ENCODE measurements at places on chromosomes 1 and 21.
A peak's percentile ranks its signal among the peaks of the same experiment; 100 is the strongest.

GRCh38 chr1:26993237-26994019, at the start of gene TRNP1:
TSS of gene TRNP1 (plus strand) at chr1:26993692. CDS start at chr1:26993787, 95 bp downstream.
- peak; percentile 69 for DNase-seq

GRCh38 chr1:168696125-168696760, 32.8 kb downstream of the DPT start:
- no peak for DNase-seq

GRCh38 chr1:159879136-159879535, 16.7 kb upstream of the VSIG8 start:
- DNase-seq, result no peak

- peak; percentile 56 for DNase-seq
Measured at GRCh38 chr1:198156111-198156744, 570 bp upstream of the NEK7 start.

GRCh38 chr1:114715952-114716303, 643 bp downstream of the NRAS start:
- no peak for DNase-seq

Measured in activated T-helper 1 cell treated with anti-CD3 and anti-CD28 coated beads, Interleukin-12 subunit alpha, Interleukin-12 subunit beta, Interleukin-2, Interleukin-4 antibody, amounts not matched to agents 30 ng/mL and 10 ng/mL and 1 ng/mL, durations not matched to agents 14 hours and 24 hours and 36 hours (primary cell).